Stimulated activated CD8-positive, alpha-beta memory T cell treated with anti-CD3 and anti-CD28 coated beads, Interleukin-4, amount 100 ng/mL, for 24 hours (primary cell): ENCODE measurements at places on chromosomes 4 and X.

DNA sequence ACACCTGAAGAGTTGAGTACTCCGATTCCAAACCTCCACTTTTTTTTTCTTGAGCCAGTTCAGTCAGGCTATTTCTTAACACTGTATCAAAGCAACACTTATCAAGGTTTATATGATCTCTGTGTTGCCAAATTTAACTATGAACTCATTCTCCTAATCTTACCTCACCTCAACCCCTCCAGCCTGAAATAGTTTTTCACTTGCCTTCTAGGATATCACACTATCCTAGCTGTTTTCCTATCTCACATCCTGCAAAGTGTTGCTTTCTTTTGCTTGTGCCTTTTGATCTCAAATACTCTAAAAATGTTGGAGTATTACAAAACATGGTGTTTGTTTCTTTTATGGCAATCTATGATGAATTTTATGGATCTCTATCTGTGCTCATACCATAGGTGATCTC lies 415.0 kb downstream of the CFAP47 start:
- DNase-seq: no peak

GRCh38 chrX:128543114-128543513 lies 490.9 kb upstream of the ACTRT1 start:
- DNase-seq: no peak

DNA sequence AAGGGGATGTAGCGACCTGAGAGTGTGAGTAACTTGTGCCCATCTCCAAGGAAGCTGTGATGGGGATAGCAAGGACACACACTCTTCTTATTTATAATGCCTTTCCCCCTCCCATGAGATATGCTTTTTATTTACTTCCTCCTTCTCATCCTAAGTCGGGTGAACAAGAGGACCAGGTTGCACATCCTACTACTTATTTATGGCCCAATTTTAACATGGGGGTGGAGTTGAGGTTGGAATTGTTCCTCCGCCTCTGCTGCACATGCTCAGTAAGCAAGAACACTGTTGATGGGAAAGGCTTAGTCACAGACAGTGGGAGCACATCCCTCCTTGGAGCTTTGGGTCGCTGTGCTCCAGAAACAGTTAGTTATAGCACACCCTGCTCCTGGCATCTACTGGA lies 15.2 kb upstream of the TLR8 start:
- no peak for DNase-seq

DNA sequence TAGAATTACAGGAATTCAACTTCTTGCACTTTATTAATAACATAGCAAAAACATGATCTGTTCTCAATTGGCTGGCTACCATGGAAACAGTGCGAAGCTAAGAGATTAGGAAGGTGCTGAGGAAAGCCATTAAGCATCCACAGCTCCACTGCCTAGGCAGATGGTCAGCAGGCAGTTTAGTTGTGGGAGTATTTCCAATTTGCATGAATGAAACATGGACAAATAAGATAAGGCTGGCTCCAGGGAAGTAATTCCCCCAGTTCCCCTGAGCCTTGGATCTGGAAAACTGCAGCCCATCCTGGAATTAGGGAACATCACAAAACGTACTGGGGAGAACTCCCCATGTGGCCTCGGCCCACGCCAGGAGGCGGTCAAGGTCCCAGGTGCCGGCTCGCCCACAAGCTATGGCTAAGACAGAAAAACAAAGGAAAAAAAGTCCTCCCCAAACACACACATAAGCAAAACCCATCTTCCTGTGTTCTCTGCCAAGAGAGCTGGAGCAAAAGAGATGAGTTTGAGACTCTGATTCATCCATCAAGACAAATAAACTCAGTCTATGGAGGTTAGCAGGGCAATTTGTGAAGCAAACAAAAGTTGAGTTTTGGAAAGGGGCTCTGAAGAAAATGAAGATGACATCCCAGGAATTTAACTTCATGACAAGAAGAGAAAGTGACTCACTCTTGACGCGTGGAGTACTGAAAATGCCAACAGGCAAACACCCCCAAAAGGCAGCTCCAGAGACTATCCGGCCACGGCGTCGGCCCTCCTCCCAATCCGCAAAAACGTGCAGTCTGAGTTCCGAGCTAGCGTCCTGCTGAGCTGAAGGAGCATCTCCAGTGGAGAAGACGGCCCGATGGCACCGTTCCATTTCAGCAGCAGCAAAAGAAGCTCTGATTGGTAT lies 45.1 kb downstream of the IGFBP7 start:
- DNase-seq: no peak

- DNase-seq: no peak
Observed at GRCh38 chr4:170037481-170037880, 11.3 kb upstream of the MFAP3L start.

DNA sequence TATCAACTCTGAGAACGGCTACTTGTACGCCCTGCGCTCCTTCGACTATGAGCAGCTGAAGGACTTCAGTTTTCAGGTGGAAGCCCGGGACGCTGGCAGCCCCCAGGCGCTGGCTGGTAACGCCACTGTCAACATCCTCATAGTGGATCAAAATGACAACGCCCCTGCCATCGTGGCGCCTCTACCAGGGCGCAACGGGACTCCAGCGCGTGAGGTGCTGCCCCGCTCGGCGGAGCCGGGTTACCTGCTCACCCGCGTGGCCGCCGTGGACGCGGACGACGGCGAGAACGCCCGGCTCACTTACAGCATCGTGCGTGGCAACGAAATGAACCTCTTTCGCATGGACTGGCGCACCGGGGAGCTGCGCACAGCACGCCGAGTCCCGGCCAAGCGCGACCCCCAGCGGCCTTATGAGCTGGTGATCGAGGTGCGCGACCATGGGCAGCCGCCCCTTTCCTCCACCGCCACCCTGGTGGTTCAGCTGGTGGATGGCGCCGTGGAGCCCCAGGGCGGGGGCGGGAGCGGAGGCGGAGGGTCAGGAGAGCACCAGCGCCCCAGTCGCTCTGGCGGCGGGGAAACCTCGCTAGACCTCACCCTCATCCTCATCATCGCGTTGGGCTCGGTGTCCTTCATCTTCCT lies 2.7 kb downstream of the PCDH10 start:
- no peak for DNase-seq

DNA sequence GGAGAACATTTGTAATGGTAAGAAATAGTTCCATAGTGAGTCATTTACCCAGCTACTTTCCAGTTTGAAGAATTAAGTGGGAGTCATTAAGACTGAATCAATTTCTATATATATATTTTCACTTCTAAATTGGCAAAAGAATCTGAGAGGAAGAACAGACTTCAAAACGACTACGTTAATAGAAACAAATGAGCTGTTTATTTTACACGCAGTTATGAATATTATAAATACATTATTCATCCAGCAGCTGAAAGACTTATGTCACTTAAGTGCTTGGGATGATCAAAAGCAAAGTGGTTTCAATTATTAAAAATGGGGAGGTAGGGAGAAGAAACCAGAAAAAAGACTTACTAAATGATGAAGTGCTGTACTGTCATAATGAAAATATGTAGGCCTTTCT lies 260.5 kb upstream of the DDX53 start:
- no peak for DNase-seq

- no peak for DNase-seq
Observed at GRCh38 chr4:150224896-150225591, 146.8 kb downstream of the DCLK2 start.

- DNase-seq: no peak
Observed at GRCh38 chr4:124427095-124427767, 285.3 kb downstream of the ANKRD50 start.

DNA sequence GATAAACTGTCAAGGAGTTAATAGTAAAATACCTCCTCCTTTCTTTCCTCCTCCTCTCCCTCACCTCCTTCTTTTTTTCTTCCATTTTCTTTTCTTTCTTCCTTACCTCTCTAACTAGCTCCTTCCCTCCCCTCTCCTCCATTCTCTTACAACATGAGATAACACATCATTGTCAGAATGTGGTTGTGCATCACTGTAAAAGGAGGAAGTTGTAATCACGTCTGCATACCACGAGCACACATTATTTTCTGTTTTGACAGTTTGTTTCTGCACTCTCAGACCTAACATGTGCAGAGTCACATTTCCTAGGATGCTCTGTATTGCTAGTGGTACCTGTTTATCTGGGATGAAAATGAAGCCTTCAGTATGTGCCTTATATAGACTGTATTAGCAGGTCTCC lies 9.1 kb downstream of the SLIT2 start:
- DNase-seq: no peak

DNA sequence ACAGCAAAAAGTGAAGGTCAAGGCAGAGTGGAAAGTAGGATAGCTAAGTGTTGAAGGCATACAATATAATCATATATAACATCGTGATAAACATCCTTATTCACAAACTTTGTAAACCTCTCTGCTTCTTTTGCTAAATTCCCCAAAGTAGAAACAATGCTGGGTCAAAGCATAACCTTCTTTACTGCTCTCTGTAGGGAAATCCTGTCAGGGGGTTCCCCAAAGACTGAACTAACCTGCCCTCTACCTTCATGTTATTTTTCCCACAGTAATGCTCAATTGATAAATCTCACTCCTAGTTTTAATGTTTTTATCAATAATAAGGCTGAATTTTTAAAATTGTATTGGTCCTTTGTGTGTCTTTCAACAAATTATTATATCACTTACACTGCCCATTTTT lies 55.7 kb downstream of the DCHS2 start:
- no peak for DNase-seq

DNA sequence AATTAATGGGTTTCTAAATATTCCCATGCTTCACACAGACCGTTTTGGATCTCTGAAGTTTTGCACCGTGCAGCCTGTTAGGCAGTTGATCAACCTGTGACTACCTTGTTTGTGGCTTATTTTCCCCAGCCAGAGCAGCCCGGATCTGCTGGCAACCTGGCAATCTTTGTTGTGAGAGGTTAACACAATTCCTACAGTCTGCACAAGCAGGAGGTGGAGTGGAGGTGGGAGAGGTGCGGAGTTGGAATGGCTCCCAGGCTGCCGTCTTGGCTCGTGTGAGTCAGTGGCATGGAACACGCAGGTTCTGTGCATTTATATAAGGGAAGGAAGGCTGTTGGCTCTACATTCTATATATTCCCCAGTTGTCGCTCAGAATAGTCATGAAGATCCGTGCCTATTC lies 70.9 kb upstream of the STOX2 start:
- DNase-seq: no peak
